HT1080 (cell line): ENCODE measurements at places on chromosomes 7 and 10. TPM values are rescaled to one million over a fixed set of nuclear protein-coding genes. Genes with fewer than 3 reads are reported as not detected.

CNTNAP2 gene
- total RNA-seq, result not detected in 2 replicates

DNA sequence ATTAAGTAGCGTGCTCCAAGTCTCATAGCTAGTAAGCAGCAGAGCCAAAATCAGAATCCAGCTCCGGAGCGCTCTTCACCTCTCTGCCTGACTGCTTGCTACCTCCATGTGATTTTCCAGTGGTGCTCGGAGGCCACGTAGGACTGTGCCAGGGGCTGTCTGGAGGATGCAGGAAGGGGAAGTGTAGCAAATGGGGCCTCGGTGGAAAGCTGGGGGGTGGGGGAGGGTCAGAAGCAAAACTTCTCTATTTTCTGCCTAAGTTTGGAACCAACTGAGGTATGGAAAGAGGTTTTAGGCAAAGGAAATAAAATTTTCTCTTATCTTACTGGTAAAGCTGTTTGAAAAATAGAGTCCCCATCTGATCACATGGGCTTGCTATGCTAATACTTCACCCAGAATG is 108.7 kb downstream of the TBXAS1 start:
- DNase-seq, result no peak

ZNF365 gene
- 8.2 and 8.8 TPM in 2 replicates for total RNA-seq

NPTX2 gene
- not detected in 2 replicates for total RNA-seq

- DNase-seq, result peak; percentile 6
These were observed 176.8 kb upstream of the TBX20 start for GRCh38 chr7:35430547-35431153.

GRCh38 chr7:40300146-40300670 is 165.4 kb downstream of the SUGCT start:
- DNase-seq, result no peak

CDHR1 gene
- total RNA-seq, result not detected in 2 replicates

GSTO1 gene
- 203 and 280 TPM in 2 replicates for total RNA-seq

DNA sequence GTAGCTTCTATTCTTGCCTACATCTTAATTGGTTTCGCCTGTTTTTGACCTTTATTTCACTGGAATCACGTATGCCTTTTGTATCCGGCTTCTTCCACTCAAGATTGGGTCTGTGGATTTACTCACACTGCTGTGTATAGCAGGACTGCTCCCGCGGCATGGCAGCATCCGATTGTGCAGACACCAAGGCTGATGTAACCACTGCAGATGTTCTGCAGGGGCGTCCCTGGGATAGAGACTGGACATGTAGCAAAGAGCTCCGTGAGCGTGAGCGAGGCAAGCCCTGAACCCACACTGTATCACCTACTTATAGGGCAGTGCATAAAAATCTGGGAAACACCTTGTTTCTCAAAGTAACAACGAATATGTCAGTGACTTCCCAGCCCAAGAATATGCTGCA is 11.4 kb upstream of the IDI2 start:
- DNase-seq, result no peak

DNA sequence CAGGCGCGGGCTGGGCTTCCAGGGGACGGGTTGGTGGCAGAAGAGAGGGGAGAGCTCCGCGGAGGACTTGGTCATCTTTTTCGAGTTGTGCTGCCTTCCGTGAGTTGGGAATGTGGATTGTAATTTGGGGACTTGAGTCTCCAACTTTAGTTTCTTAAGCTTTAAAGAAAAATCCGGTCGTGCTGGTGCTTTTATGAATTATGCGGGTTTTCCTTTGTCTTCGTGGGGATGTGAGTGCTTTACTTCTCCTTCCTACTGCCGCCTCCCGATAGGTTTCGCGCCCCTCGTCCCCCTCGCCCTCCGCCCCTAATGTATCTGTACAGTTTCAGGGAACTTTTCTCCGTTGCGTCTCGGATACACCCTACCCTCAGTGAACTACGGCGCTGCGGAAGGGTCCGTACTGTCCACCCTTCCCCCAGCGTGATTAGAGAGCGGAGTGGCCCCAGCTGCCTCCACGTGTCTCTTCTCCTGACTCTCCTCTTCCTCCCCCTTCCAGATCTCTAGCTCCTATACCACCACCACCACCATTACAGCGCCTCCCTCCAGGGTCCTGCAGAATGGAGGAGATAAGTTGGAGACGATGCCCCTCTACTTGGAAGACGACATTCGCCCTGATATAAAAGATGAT is 649 bp downstream of the SCD start:
- no peak for DNase-seq

DNA sequence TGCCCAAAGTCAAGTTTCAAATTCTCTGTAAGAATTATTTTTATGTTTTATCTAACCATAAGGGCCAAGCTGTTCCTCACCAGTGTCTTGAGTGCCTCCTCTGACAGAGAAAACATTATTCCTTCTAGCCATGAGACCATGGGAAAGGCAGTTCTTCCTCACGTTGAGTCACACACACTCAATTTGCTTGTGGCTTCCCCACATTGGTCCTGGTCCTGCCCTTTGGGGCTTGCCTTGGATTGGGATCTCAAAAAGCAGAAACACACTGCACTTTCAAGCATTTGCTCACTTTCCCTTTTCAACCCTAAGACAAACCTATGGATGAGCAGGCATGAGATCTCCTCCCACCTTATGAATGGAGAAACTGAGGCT is 248.3 kb upstream of the IGFBP3 start:
- DNase-seq, result no peak

CUEDC2 gene
- 38.1 and 44.2 TPM in 2 replicates for total RNA-seq

GRCh38 chr10:32149252-32149955 is 93.2 kb upstream of the KIF5B start:
- peak; percentile 66 for DNase-seq

DNA sequence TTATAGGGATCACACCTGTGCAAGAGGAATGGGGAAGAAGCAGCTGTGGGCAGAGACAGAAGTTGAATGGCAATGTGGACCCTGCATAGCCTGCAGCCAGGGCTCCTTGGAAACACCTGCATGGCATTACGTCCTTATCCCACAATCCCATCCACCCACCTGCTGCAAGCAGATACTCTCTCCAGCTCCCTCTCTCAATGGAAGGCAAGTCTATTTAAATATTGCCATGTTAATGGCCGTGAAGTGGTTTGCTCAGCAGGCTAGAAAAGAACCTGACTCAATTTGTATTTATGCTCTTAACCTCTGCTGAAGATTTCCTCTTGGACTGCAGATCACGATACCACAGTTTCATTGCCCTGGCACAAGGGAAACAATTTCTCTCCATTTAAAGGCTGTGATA is 417.0 kb downstream of the TYW1 start:
- DNase-seq, result no peak

DNA sequence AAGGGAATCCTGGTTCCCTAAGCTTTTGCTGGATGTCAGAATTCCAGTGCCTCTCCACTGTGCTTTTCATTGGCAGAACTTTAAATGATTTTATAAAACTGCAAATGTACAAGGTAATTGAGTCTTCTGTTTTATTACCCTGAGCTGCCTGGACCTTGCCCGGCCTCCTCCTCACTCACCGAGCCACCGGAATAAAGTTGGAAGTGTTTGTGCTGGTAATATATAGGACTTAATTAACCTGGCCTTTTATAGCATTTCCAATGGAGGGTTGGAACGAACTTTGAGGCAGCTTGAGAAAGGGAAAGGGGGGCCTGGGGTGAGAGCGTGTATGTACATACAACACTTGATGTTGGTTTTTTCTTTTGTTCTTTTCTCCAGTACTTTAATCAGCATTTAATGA is 43.4 kb downstream of the ZNF503 start:
- no peak for DNase-seq

GRCh38 chr7:75988568-75989499 is 5.6 kb downstream of the TMEM120A start:
- DNase-seq, result no peak

- no peak for DNase-seq
These were observed 31.2 kb downstream of the ARMH3 start for GRCh38 chr10:102024799-102025198.

KRIT1 gene
- total RNA-seq, result 32.0 and 33.7 TPM in 2 replicates

C10orf71 gene
- not detected in 2 replicates for total RNA-seq

MTPN gene
- total RNA-seq, result 96.1 and 131 TPM in 2 replicates

DNA sequence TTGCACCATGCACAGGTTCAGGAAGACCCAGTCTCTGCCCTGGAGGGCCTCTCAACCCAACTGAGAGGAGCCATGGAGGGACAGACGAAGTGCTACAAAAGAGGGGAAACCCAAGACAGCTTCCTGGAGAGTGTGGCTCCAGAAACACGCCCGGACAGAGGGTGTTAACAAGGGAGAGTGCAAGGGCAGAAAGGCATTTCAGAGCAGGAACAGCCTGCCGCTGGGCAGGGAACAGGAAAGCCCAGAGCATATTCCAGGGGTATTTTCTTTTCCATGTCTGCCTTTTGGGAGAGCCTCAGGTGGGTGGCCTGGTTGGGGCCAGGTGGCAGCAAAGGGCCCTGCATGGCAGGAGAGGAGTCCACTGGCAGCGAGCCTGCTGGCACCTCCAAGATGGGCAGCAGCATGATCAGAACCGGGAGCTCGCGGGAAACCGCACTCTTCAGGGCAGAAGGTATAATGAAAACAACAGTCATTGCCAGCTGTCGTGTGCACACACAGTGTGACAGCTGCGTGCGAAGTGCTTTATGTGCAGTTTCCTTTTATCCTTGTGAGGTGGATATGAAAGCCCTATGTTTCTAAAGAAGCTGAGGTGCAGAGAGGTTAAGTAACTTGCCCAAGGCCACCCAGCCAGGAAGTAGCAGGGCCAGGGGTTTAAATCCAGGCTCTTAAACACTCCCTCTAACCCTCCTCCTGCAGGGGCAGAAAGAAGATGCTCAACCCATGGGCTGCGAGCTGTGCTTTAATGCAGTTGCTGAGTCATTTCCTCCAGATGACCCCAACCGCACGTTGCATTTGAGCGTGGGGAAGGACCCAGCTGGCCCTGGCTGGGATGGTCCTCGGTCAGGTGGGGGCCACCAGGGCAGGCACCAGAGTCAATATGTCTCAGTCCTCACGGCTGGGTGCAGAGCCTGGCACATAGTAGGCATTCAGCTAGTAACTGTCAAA is 128.6 kb downstream of the OAT start:
- DNase-seq, result peak; percentile 82
